Psoas muscle (tissue), 8 donors: ENCODE measurements at places on chromosomes 4 and X. TPM values are rescaled to one million over a fixed set of nuclear protein-coding genes. Genes with fewer than 3 reads are reported as not detected.

The ZNF157 gene
- not detected for total RNA-seq

The TMPRSS11F gene
- not detected for total RNA-seq

The USP26 gene
- not detected for total RNA-seq

The SULT1B1 gene
- 0.52 TPM for total RNA-seq

The SLITRK4 gene
- 14.5 TPM for total RNA-seq

The PSAPL1 gene
- total RNA-seq: not detected

The HTR2C gene
- not detected for total RNA-seq

The IL3RA gene
- 3.1 TPM for total RNA-seq

The AGTR2 gene
- total RNA-seq: not detected

The MEPE gene
- not detected for total RNA-seq
